ENCODE measurements at places on chromosomes 16 and 17.

DNA sequence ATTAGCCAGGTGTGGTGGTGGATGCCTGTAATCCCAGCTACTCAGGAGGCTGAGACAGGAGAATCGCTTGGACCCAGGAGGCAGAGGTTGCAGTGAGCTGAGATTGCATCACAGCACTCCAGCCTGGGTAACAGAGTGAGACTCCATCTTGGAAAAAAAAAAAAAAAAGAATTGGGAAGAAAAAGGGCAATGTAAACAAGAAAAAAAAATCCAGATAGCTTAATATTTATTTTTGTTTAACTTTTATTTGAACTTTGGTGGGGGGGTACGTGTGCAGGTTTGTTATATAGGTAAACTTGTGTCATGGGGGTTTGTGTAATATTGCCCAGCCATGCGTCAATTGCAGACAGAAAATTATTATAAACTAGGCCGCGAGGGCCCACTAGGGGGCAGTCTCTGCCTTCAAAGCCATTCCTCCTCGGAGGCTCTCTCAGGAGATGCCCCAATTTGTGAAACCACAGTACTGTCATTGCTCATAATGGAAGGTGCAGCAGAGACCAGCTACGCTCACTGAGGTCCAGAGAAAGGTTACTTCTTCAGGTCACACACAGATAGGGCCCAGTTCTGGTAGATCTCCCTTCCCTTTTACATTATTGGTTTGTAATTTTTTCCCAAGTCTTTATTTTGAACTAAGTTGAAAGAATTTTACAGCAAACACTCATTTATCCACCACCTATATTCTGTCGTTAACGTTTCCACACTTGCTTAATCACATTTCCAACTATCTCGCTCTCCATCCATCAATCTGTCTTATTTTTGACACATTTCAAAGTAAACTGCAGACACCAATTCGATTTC, 206.2 kb downstream of the PRKCB start:
- DNase-seq = peak; percentile 48

- no peak for DNase-seq
Observed at GRCh38 chr16:27189335-27189972, 13.9 kb upstream of the KDM8 start.

- peak; percentile 33 for DNase-seq
Observed at GRCh38 chr17:42891539-42892152, 9.0 kb upstream of the G6PC1 start.

DNA sequence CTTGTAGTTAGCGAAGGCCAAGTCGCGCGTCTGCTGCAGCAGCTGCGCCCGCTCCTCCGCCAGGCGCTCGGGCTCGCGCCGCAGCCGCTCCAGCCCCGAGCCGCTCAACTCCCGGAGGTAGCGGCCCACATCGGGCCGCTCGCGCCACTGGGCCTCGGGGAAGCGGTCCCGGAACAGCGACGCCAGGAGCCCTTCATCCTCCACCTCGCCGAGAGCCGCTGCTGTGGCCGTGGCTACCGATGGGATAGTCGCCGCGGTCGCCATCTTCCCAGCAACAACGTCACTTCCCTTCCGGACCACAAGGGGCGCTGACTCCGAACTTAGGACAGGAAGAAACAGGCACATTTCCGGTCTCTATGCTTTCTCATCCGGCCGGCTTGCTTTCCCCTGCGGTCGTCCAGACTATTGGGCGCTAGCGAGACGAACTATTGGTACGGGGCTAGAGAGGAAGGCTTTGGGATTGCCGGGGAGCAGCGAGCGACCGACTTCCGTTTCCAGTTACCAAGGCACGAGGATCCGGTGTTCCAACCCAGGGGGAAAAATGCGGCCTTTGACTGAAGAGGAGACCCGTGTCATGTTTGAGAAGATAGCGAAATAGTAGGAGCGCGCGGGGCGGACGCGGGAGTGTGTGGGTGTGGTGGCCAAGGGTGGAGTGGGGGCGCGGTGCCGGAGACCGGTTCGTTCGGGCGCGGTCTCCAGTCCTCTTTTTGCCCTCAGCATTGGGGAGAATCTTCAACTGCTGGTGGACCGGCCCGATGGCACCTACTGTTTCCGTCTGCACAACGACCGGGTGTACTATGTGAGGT, at the start of the genes COG8 and NIP7:
Gene COG8 (minus strand): TSS at position 276 of the 806 bp plus-strand sequence. CDS start 12 bp downstream, at position 264.
Gene NIP7 (plus strand): TSS at position 484 of the 806 bp plus-strand sequence. CDS start 58 bp downstream, at position 542.
- DNase-seq = peak; percentile 98

GRCh38 chr17:5545051-5545987, 39.0 kb downstream of the NLRP1 start:
- DNase-seq = peak; percentile 21

DNA sequence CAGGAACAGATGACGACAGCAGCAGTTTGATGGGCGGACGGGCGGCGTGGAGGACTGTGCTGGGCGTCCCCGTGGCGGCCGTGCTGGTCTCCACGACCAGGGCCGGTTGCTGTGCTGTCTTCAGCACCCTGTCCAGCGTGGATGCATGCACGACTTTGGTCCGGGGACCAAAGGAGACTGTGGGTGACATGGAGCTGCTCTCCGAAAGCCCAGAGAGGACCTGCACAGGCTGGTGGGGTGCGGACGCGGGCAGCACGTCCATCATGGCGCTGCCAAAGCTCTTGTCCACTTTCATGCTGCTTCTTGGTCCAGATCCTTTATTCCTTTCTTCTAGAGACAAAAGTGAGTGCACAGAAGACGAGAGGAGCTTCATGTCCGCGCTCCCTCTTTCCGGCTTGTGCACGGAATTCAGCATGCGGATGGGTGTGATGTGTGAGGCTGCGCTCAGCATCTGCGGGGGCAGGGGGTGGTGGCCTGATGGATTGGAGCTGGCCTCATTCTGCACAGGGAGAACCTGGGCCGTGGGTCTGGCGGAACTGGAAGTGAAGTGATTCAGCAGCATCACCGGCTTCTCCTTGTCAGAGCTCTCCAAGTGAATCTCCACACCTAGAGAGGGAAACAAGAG, 20.3 kb downstream of the MAP1LC3B start:
- no peak for DNase-seq

- DNase-seq = no peak
Observed at GRCh38 chr16:3363793-3364192, 8.1 kb downstream of the OR2C1 start.

- DNase-seq = peak; percentile 53
Observed at GRCh38 chr16:82037666-82038065, 2.6 kb downstream of the HSD17B2 start.

- no peak for DNase-seq
Observed at GRCh38 chr16:53523126-53523804, 20.3 kb upstream of the AKTIP start.

DNA sequence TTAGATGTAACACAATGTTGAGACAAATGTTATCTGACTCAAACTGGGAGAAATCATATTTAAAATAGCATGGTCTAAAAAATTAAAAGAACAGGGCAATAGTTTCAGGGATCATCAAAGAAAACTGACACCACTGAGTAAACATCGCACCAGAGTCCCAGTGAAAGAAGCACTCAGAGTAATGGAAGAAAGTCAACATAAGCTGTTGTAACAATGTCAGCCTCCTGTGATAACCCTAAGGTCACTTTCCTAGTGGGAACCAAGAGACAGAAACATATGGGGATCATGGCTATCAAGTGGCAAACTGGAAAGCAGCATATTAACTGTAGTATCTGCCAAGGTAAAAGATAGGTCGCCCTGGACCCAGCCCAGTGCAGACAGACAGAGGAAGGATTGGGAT, 160.8 kb downstream of the CA10 start:
- DNase-seq = no peak

DNA sequence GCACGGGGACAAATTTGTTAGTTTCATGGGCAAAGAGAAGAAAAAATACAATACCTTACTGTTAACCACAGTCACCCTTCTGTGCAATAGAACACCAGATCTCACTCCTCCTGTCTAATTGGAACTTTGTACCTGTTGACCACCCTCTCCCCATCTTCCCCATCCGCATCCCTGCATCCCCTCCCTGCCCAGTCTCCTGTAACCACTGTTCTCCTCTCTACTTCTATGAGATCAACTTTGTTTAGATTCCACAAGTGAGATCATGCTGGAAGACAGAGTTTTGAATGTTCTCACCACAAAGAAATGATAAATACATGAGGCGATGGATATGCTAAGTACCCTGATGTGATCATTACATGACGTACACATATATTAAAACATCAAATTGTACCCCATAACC, 47.7 kb downstream of the CLEC16A start:
- peak; percentile 98 for DNase-seq

GRCh38 chr17:30831257-30831656, 509 bp upstream of the ATAD5 start:
- DNase-seq = peak; percentile 5

GRCh38 chr17:19370493-19370960, 7.8 kb upstream of the MAPK7 start:
- DNase-seq = no peak

- no peak for DNase-seq
Observed at GRCh38 chr17:33512113-33512512, 219.0 kb upstream of the ASIC2 start.

DNA sequence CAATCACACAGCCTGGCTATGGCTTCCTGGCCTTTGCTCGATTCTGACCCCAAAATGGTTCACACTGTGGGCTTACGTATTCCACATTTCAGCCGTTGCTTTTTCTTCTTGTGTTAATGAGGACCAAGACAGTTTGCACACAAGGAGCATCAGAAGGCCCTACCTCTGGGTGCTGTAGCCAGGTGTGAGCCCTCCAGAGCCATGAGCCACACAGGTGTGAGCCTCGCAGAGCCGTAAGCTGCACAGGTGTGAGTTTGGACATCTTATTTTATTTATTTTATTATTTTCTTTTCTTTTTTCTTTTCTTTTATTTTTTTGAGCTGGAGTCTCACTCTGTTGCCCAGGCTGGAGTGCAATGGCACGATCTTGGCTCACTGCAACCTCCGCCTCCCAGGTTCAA, 70.6 kb downstream of the LMF1 start:
- DNase-seq = no peak

DNA sequence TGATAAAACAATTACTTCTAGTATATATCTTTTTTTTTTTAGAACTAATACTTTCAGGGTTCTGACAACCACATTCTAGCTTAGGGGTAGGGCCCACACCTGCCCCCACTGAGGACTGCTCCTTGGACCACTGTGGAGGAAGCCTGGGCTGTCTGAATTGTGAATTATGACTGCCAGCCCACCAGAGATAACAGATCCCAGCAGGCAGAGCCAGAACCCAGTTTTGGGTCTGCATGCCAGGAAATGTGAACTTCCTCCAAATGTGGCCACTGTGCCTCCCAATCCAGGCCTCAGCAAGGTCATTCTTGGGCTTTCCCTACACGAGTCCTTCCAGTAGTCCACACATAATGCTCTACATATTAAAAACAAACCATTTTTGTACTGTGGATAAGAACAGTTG, 15.9 kb downstream of the VEZF1 start:
- DNase-seq = no peak

DNA sequence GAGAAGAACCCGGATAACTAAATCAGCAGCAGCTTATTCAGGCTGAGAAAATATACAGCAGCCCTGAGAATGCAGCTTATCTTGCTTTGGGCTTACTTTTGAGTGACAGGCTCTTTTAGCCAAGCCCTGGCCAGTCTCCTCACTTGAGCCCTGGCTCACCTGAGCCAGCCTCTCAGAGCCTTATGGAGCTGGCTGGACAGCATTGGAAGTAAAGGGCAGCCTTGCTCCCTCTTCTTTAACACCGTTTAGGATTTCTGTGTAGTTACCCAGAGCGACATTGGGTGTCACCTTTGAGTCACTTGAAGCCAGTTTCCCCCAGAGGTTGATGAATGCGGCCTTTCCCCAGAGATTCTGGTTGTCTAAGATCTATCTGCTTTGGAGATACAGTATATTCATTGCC, 7.7 kb upstream of the NPIPB2 start:
- DNase-seq = peak; percentile 47

DNA sequence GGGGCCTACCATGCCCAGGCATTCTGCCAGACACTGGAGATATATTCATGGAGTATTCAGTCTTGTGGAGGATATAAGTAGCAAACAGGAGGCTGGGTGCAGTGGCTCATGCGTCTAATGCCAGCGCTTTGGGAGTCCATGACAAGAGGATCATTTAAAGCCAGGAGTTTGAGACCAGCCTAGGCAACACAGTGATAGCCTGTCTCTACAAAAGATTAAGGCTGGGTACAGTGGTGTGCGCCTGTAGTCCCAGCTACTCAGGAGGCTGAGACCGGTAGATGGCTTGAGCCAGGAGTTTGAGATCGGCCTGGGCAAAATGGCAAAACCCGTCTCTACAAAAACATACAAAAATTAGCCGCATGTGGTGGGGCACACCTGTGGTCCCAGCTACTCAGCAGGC, 37.7 kb upstream of the CDH3 start:
- DNase-seq = no peak

DNA sequence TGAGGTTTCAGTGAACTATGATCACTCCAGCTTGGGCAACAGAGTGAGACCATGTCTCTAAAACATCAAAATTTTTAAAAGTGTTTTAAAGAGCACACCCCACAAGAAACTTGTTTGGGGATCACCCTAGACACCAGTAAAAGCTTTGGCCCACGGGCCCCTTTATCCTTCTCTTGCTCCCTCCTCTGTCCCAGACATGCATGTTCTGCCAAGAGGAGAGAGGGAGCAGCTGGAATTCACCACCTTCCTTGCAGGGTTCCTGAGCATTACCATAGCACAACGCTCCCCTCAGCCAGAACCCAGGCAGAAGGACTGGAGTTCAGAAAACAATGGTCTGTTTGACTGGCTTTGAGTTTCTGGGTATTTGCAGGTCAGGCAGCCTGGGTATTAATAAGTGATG, 214.3 kb upstream of the CDH5 start:
- DNase-seq = peak; percentile 15

DNA sequence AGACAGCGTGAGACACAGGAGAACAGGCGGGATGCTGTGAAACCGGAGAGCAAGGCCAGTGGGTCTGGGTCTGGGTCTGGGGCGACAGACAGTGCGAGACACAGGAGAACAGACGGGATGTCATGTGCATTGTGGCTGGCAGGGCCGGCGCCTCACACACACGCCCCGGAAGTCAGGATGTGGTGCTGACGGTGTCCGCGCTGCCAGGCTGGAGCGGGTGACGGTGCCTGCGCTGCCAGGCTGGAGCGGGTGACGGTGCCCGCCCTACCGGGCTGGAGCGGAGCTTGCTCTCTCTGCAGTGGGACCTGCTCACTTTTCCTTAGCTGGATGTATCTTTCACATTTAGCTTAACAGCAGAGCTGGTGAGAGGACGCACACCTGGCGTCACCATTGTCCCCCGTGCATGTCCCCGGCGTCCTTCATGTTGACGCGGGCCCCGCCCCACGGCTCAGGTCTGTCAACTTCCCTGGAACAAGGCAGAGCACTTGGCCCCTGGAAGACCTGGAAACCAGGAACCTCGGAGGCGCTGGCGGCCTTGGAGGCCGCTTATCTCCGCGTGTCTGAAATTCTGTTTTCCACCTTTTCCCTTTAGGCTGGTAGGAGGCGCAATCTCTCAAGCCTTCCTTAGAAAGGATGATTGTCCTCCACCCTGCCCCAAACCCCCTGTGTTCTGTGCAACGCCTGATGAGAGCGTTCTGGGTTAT, 43.0 kb upstream of the ZNF750 start:
- DNase-seq = no peak

DNA sequence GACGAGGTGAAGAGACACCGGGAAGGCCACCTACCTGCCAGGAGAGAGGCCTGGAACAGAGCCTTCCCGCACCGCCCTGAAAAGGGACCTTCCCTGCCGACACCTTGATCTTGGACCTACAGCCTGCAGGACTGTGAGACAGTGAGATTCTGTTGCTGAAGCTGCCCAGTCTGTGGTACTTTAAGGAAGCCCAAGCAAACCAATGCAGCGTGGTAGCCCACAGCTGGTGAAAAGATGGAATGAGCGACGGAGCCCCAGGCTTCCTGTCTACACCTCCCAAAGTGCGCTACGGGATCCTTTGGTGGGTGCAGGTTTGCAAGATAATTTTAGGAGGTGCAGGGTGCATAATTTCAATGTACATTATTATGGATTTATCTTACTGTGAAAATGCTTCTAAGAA, 33.9 kb downstream of the TNFRSF13B start:
- no peak for DNase-seq

Data from IMR-90 (cell line).